ENCODE measurements at places on chromosomes 4 and X. TPM values are rescaled to one million over a fixed set of nuclear protein-coding genes. Genes with fewer than 3 reads are reported as not detected.

GPC4 gene
- 13.9 TPM for total RNA-seq

UGT2B15 gene
- not detected for total RNA-seq

- DNase-seq = no peak
Observed at GRCh38 chr4:28247805-28248204, 1387.2 kb downstream of the STIM2 start.

DNA sequence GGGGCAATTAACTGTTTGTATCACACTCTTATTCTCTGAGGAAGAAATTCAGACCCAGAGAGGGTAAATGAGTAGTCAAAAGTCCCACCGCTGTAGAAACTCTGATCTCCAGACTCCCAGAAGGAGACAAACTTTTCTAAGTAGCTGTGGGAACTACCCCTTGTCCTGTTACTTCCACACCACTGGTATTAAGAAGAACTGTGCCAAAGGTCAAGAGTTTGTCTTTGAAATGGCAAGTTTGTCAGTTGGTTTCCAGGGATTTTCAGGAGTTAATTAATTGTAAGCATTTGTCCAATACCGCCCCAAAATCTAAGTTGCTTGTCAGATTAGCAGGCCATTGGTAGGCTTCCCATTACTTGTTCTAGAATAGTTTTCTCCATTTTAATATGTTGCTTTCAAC lies 85.7 kb downstream of the GC start:
- DNase-seq = no peak

GRCh38 chr4:108314900-108315589 lies 146.3 kb upstream of the LEF1 start:
- DNase-seq = no peak

CFAP47 gene
- not detected for total RNA-seq

HPGD gene
- 3.6 TPM for total RNA-seq

DNA sequence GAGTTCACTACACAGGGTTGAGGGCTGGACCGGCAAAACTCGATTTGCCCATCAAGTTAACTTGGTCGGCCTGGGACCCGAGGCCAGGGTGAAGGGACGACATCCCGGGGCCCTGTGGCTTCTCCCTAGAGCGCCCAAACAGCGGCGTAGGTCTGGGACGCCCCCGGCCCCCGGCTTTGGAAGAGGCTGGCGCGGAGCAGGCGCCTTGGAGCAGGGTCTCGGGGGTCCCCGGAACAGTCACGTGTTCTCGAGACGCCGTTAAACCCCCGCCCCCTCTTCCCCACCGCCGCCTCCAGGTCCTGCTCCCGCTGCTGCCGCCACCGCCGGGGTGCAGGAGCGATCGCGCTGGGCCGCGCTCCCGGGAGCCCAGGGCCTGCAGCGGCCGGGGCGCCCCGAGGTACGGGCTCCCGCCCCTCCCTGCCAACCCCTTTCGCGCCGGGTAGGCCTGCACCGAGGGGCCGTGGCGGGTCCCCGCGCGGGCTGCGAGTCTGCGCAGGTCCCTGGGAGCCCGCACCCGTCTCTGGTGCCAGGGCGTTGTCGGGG lies at the start of gene NPY5R:
NPY5R (plus strand) TSS at position 289 of the 543 bp plus-strand sequence. CDS start 6,382 bp downstream, outside the sequence.
- DNase-seq = peak; percentile 19

GIMD1 gene
- not detected for total RNA-seq

TIGD4 gene
- 0.28 TPM for total RNA-seq

DNA sequence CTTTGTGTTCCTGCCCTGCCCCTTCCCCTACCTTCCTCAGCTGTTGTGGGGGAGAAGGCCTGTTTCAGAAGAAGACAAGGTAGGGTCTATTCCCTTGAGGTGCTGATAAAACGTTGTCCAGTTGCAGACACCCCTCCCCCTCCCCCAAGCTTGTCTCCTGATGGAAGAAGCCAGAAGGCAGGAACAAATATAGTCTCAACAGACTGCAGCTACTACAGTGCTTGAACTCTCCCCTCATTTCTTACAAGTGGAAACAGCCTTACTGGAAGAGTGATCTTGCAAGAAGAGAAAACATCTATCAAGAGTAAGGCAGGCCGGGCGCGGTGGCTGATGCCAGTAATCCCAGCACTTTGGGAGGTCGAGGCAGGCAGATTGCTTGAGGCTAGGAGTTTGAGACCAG lies 11.0 kb upstream of the MAP7D3 start:
- no peak for DNase-seq

SLBP gene
- total RNA-seq = 35.3 TPM

GRCh38 chr4:54695337-54695736 lies 37.6 kb downstream of the KIT start:
- no peak for DNase-seq

GRCh38 chr4:182801636-182802035 lies 115.5 kb downstream of the DCTD start:
- DNase-seq = no peak
